ENCODE measurements at places on chromosomes 2 and 18.

GRCh38 chr18:37440206-37440605 lies 125.4 kb downstream of the CELF4 start:
- DNase-seq: no peak

DNA sequence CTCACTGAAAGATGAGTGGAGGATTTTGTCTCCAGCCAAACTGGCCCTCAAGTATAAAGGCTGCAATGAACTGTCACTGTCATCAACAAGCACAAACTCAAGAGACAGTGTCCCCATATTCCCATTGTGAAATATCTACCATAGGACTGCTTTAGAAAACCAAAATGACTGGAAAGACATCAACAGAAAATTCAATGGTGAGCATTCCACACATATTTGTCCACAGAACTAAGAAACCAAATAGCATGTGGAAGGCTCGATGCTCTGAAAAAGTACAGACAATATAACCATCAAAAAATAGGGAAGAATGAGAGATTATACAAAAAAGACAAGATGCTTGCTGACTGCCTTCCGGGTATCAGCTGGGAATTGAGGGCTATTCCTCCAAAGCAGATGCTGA lies 37.6 kb downstream of the TGFBRAP1 start:
- no peak for DNase-seq

GRCh38 chr2:236867441-236868260 lies 218.0 kb upstream of the COPS8 start:
- no peak for DNase-seq

DNA sequence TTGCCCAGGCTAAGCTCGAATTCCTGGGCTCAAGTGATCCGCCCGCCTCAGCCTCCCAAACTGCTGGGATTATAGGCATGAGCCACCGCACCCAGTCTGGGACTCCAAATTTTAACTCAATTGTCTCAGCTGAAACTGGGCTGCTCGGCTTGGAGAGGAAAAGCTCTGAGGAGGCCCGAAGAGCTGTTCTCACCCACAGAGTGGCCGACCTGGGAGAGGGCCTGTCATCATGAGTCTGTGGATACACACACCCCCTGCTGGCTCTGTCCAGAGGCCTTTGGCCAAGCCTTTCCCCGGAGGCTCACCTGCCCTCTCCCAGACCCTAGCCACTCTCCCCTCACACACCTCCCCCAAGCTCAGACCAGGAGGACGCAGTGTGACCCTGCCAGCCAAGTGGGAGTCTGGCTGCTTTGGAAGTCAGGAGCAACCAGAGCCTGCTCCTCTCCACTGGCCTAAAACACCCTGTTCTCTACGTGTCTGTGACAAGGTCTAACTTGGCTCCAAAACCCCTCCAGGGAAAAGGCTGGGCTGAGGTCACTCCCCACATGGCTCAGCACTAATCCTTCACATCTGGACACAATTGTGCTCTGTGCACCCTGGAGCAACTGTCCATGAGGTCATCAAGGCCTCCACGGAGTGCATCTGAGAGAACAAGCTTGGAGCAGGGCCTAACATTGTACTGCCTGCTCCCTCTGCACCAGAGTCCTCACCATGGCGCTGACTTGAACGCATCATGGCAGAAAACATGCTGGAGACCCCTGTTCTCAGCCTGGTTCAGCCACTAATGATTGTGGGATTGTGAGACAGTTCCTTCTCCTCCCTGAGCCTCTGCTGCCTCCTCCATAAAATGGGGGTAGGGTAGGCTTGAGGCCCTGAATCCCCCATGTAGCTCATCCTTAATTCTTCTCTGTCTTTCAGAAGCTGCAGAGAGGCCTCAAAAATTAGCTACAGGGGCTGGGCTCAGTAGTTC lies 49.9 kb upstream of the RAB6C start:
- no peak for DNase-seq

DNA sequence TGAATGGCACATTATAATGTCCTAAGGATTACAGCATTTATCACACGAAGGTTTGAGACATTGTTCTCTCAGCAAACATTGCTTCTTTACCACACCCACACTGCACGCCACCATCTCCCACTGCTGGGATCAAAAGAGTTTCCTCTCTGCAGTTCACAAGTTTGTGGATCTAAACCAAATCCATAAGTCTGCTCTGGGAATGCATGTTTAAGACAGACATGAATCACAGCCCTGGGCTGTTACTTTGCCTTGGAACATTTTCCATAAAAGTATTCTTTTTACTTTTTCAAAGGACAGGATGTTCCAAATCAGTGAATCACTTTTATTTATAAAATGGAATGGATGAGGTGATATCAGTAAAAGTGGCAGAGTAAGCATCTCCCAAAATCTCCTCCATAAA lies 36.1 kb downstream of the STPG4 start:
- no peak for DNase-seq

DNA sequence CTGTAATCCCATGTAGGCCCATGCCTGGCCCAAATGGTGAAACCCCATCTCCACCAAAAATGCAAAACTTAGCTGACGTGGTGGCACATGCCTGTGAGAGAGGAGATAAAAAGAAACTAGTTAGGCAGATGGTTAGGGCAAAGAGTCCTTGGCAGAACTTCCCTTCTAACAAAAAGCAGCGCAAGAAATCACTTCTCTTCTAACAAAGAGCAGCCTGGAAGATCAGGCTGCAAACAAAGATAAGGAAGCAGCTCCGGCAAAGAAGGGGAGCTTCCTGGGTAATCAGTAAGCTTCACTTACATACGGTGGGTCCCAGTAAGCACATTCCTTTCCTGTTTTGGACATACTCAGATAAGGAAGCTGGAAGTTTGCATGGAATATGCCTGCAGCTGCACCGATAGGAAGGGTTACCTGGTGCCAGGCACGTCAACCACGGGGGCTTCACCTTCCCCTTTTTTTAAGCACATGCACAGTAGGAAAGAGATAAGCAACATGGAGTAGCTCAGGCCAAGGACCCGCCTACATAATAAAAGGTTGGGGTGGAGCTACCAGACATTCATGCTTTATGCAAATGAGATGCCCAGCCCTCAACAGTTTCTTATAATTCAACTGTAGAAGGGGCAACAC lies 61.0 kb upstream of the SLC25A52 start:
- no peak for DNase-seq

DNA sequence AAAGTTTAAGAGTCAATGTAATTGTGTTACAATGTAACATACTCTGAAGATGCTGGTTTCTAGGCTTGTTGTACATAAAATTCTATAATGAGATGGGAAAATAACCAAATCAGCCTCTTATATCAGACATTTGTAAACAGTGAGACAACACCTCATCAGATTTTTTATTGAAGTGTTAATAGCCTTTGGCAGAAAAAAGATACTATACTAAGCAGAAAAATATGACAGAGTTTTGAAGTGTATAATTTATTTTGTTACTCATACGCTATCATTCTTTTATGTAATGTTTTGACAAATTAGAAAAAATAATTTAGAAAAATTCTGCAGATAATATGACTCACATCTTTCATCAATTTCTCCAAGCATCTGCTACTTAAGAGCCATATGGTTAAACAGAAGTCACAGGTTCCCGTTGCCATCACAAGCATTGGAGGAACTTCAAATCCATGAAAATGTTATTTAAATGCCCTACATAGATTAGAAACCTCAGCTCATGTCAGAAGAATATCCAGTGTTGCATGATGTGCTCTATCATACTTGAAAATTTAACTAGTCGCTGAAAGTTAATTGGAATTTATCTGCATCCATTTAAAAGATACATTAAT lies 535.4 kb downstream of the LRP1B start:
- no peak for DNase-seq
